Right lobe of liver (tissue), 6 donors: ENCODE measurements at places on chromosomes 7 and 10. TPM values are rescaled to one million over a fixed set of nuclear protein-coding genes. Genes with fewer than 3 reads are reported as not detected.

KNDC1 gene
- total RNA-seq = 11.4 TPM

ELN gene
- total RNA-seq = 3.0 TPM

PAX2 gene
- total RNA-seq = not detected

CFAP43 gene
- 0.12 TPM for total RNA-seq

PON3 gene
- total RNA-seq = 170 TPM

AGMO gene
- total RNA-seq = 58.9 TPM

CACNA2D1 gene
- total RNA-seq = 2.3 TPM

DNA sequence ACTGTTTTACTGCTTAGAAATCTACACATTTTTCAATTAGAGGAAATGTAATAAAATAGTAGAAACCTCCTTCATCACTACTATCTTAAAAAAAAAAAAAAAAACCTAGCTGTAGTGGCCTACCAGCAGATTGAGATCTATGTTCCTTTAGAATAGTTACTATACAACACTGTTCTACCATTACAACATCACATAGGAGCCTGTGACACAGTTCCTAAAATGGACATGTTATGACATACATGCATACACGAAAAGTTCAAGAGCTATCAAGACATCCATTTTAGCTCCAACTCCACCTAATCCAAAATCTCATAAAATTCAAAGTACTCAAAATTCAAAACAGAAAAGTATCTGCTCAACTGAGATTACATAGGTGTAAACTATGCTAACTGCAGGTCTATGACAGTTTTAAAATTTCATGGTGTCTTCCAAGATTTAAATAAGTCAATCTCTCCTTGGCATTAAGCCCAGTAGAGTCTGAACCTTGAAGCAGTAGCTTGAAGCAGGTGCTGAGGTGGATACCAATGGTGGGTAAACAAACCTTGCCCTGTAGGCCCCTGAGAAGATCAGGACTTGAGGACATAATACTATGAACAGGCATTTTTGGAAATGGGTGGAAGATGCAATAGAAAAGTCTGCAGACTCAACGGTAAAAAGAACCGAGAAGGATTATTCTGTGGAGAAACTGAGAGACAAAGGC, 17.0 kb downstream of the CACUL1 start:
- no peaks in the 10 kb centered on the region for H3K4me1 ChIP-seq
- no peaks in the 10 kb centered on the region for H3K36me3 ChIP-seq
- H3K27me3 ChIP-seq = no peaks in the 10 kb centered on the region
- no peak for DNase-seq
- H3K4me3 ChIP-seq = no peak overlapping the region
- no peak overlapping the region for H3K27ac ChIP-seq

DNA sequence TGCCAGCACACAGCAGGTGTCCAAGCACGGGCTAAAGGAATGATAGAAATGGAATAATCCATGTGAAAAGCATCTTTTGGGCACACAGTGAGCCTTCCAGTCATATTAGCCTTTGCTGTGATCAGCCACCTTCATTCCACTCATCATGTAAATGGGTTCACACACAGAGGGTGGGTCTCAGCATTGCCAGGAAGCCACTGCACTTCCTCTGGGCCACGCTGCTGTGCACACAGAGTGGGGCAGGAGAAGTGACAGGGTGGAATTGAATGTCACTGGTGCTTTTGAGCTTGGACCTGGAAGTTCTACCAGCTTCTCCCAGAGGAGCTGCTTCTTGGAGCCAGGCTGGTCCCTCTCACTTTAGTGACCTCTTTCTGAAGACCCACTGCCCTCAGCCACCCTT, 203.5 kb downstream of the USP6NL start:
- no peak overlapping the region for H3K4me3 ChIP-seq
- DNase-seq = no peak
- no peak overlapping the region for H3K27ac ChIP-seq

DNA sequence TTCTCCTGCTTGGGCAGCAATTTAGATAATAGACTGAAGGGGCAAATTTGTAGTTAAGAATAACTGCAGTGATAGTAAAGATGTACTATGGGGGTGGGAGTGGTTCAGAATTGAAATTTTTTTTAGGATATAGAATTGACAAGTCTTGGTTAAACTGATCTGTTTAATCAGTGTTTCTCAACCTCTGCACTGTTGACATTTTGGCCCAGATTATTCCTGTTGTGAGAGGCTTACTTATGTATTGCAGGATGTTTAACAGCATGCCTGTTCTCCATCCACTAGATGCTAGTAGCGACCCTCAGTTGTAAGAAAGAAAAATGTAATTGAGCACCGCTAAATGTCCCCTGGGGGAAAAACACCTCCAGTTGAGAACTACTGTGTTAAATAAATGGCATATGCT, 176.5 kb downstream of the CCDC7 start:
- no peaks in the 10 kb centered on the region for H3K36me3 ChIP-seq
- H3K4me3 ChIP-seq = no peak overlapping the region
- DNase-seq = no peak
- H3K27me3 ChIP-seq = no peaks in the 10 kb centered on the region

DNA sequence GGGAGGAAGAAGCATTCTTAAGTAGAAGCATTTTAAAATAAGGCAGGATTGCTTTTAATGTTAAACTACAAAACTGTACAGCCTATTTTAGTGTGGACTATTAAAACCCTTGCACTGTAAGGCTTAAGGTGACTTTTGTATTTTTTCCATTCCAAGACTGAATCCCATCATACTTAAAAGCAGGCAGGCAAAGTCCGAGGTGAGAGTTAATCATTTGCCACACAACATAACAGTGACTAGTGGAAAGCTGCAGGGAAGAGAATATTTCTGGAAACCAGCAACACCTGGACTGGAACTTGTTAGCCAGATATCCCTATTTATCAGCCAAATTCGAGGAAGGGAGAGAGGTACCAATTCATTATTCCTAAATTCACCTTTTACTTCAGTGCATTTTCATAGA, 3.5 kb downstream of the PRR15 start:
- no peaks in the 10 kb centered on the region for H3K36me3 ChIP-seq
- no peak for DNase-seq
- no peaks in the 10 kb centered on the region for H3K27me3 ChIP-seq
- H3K4me3 ChIP-seq = no peak overlapping the region
- H3K4me1 ChIP-seq = no peaks in the 10 kb centered on the region

DNA sequence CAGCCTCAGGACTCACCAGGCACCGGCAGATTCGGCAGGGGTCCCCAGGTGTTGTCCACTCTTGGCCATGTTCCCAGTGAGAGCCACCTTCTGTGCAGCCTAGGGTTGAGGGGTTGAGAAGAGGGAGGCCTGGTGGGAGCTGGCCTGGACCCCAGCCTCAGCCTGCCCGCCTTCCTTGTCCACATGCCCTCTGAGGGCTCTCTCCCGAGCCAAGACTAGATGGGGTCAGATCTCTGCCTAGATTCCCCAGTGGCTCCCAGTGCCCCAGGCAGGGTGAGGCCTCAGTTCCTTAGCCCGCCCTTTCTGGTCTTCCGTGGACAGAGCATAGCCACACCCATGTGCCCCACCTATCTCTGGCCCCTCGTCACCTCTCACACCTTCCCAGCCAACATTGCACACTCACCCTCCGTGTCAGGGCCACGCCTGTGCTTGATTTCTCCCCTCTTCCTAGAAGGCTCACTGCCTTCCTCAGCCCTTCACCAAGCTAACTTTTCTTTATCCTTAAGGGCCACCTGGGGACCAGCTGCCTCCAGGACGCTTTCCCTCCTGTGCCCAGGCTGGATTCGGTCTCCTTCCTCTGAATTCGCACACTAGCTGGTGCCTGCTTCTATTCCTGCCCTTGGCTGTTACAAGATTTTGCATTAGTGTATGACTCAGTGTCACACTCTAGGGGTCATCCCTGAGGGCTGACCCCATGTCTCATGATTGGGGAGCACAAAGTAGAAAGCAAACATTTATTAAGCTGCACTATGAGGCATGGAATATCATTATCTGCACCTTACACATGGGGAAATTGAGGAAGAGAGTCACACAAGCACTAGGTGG, 7.5 kb downstream of the KCP start:
- peaks cover 19% of the 10 kb centered on the region for H3K4me1 ChIP-seq
- H3K27me3 ChIP-seq = no peaks in the 10 kb centered on the region
- peak; percentile 44 for DNase-seq
- no peak overlapping the region for H3K4me3 ChIP-seq
- no peak overlapping the region for H3K27ac ChIP-seq

DNA sequence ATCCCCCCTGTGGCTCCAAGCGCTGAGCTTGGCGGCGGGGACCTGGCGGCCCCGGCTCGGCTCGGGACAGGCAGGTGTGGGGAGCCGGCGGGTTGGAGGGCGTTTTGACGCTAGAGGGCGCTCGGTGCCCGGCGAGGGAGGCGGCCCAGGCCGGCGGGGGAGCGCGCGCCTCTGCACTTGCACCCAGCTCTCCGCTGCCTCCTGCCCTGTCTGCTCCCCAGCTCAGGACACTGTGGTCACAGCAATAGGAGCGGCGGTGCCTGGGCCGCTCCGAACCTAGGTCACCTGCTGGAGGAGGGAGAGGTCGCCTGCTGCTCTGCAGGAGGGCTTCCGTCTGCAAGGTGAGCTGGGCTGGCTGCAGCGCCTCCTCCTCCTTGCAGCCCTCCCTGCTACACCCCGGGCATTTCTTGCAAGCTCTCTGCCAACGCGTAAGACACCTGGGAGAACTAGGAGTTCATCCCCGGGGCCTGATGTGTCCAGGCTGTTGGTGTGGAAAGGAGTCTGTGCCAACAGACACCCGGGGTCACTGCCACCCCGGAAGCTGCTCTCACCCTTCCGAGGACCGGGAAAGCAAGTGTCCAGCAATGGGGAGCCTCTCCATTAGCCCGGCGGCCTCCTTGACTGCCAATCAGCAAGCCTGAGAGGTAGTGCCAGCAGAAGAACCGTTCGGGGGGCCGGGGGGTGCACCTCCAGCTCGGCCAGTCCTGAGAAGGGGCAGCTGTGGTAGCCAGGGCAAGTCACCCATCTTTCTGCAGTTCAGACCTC, 620.4 kb downstream of the GALNT17 start:
- no peak overlapping the region for H3K4me3 ChIP-seq
- DNase-seq = peak; percentile 64
- no peaks in the 10 kb centered on the region for H3K36me3 ChIP-seq
- H3K4me1 ChIP-seq = no peaks in the 10 kb centered on the region
- H3K27me3 ChIP-seq = peaks cover 7% of the 10 kb centered on the region
- H3K27ac ChIP-seq = no peak overlapping the region

DNA sequence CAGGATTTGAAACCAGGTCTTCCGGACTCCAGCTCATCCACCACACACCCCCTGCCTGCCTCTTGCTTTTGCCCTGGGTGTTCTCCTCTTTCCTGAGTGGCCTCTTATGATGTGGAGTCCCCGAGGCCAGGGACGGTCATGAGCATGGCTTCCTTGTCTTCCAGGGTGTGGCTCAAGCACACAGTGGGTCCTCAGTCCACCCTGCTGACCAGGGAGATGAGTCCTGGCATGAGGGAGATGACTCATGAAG, 32.8 kb downstream of the DNAJB12 start:
- H3K27me3 ChIP-seq = no peaks in the 10 kb centered on the region
- H3K36me3 ChIP-seq = no peaks in the 10 kb centered on the region
- no peak overlapping the region for H3K4me3 ChIP-seq

GRCh38 chr7:139660317-139661042, 117.3 kb downstream of the HIPK2 start:
- peak; percentile 54 for DNase-seq
- no peak overlapping the region for H3K4me3 ChIP-seq
- no peaks in the 10 kb centered on the region for H3K36me3 ChIP-seq
- H3K27ac ChIP-seq = peak overlapping the region; percentile 75
- H3K4me1 ChIP-seq = peaks cover 11% of the 10 kb centered on the region

GRCh38 chr7:156816943-156817572, 75.9 kb downstream of the LMBR1 start:
- no peaks in the 10 kb centered on the region for H3K27me3 ChIP-seq
- DNase-seq = no peak
- no peak overlapping the region for H3K27ac ChIP-seq
- H3K4me1 ChIP-seq = no peaks in the 10 kb centered on the region
- H3K4me3 ChIP-seq = no peak overlapping the region

- H3K36me3 ChIP-seq = no peaks in the 10 kb centered on the region
- no peaks in the 10 kb centered on the region for H3K27me3 ChIP-seq
- H3K27ac ChIP-seq = no peak overlapping the region
Observed at GRCh38 chr10:12340937-12341336, 8.4 kb upstream of the CAMK1D start.

DNA sequence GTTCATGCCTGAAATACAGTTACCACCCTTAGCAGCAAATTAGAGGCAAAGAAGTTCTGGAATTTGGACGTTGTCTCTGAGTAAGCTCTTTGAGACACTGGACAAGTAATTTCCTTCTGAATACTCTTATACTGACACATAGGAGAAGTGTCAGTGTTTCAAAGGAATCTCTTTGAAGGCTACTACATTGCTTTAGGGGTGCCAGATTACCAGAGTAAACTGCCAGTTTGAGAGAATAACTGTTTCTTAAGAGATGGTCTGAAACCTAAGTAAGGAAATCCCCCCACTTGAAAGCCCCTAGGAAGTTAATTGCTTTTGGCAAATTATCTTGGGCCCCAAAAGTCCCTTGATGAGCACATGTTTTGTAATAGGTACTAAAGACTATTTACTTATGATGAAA, 3.4 kb downstream of the FAS start:
- no peak overlapping the region for H3K4me3 ChIP-seq
- no peak for DNase-seq
- no peak overlapping the region for H3K27ac ChIP-seq
- no peaks in the 10 kb centered on the region for H3K4me1 ChIP-seq
- no peaks in the 10 kb centered on the region for H3K27me3 ChIP-seq

- peaks cover 9% of the 10 kb centered on the region for H3K4me1 ChIP-seq
Observed at GRCh38 chr7:149772241-149772955, 990 bp downstream of the ZNF467 start.

GRCh38 chr7:112938863-112939573, 147.6 kb downstream of the GPR85 start:
- H3K4me1 ChIP-seq = peaks cover 9% of the 10 kb centered on the region
- H3K4me3 ChIP-seq = peak overlapping the region; percentile 81
- no peak overlapping the region for H3K27ac ChIP-seq
- DNase-seq = peak; percentile 48
- no peaks in the 10 kb centered on the region for H3K27me3 ChIP-seq

DNA sequence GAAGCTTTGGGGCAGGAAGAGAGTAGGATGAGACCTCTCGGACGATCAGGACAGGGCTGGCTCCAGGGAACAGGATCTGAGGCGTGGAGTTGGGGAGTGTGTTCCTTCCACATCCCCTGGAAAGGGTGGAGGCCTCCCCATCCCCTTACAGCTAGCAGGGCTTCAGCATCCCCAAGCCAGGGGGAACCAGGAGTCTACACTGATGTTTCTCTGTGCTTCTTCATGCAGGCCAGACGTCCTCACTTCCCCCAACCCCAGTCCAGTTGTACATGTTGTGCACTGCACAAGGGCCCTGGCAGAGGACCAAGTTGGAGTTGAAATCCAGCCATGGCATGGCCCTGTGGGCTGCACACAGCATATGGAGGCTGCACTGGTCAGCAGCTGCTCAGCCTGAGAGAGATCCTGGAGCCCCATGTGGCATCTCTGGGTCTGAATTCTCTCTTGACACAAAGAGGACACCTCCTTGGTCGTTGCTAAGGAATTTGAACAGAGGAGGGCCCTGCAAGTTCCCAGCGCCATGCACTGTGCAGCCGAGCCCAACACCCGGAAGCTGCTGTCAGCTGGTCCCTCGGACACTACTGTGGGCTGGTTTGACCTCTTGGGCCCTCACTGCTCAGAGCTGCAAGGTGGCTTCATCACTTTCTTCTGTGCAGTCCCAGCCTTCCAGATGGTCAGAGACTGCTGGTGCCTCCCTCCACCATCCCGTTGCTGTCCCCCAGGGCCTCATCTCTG, 181.1 kb downstream of the DNAJB6 start:
- H3K4me1 ChIP-seq = no peaks in the 10 kb centered on the region
- no peaks in the 10 kb centered on the region for H3K27me3 ChIP-seq
- no peak overlapping the region for H3K27ac ChIP-seq
- no peak for DNase-seq
- no peak overlapping the region for H3K4me3 ChIP-seq
- H3K36me3 ChIP-seq = no peaks in the 10 kb centered on the region
